Breast epithelium (tissue), 4 donors: ENCODE measurements at places on chromosomes 13 and 19. TPM values are rescaled to one million over a fixed set of nuclear protein-coding genes. Genes with fewer than 3 reads are reported as not detected.

DNA sequence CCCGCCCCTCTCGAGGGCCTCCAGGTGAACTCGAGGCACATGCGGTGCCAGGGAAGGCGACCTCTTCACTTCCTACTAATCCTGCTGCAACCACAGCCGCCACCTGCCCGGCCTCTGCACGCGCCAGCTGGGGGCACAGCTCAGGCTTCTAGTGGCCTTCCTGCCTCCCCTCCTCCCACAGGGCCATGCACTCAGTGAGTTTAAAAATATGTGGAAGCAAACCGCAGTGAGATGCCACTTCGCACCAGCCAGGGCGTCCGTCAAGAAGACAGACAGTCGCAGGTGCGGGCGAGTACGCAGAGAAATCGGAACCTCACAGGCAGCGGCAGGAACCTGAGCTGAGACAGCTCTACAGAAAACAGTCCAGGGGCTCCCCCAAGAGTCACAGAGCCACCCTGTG, 10.4 kb downstream of the LMNB2 start:
- no peak overlapping the region for H3K27ac ChIP-seq
- H3K4me1 ChIP-seq = no peaks in the 10 kb centered on the region
- no peak for DNase-seq
- H3K4me3 ChIP-seq = no peak overlapping the region
- no peaks in the 10 kb centered on the region for H3K36me3 ChIP-seq
- H3K27me3 ChIP-seq = no peaks in the 10 kb centered on the region

- no peak for DNase-seq
- no peaks in the 10 kb centered on the region for H3K36me3 ChIP-seq
- H3K4me3 ChIP-seq = no peak overlapping the region
- no peaks in the 10 kb centered on the region for H3K27me3 ChIP-seq
- no peak overlapping the region for H3K27ac ChIP-seq
Measured at GRCh38 chr13:22262001-22262885, 591.4 kb downstream of the FGF9 start.

GRCh38 chr13:84865783-84866221, 933.4 kb downstream of the SLITRK6 start:
- no peak overlapping the region for H3K4me3 ChIP-seq
- DNase-seq = no peak
- H3K27ac ChIP-seq = no peak overlapping the region
- H3K4me1 ChIP-seq = no peaks in the 10 kb centered on the region
- no peaks in the 10 kb centered on the region for H3K36me3 ChIP-seq

- H3K27me3 ChIP-seq = no peaks in the 10 kb centered on the region
- H3K4me1 ChIP-seq = peaks cover 6% of the 10 kb centered on the region
- peak overlapping the region; percentile 93 for H3K4me3 ChIP-seq
- no peak for DNase-seq
Measured at GRCh38 chr19:55256562-55257460, 2.0 kb downstream of the PPP6R1 start.

DNA sequence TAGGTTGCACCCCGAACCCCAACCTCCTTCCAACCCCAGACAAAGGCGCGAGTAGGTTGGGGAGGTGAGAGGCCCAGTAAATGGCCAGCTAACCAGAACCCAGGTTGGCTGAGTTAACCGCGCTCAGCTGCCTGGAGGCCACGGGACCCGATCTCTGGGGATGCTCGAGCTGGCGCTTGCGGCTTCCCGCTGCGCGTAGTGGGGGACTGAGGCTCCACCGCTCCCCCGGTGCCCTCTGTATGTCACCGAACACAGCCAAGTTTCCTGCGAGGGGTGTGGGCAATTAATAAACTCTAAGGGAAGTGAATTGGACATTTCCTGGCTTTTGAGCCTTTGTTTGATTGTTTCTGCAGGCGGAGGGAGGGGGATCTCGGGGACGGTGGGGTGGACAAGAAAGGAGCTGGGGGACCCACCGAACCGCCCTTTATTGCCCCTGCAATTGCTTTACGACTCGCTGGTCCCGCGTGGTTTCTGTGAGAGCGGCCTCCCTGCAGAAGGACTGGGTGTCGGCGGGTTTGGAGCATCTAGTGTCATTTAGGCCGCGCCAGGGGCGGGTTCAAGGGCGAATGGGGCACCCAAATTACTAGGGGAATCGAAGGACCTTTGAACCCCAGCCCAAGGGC, 3.5 kb upstream of the ZIC5 start:
- no peaks in the 10 kb centered on the region for H3K36me3 ChIP-seq
- H3K27me3 ChIP-seq = peaks cover 22% of the 10 kb centered on the region
- H3K4me3 ChIP-seq = no peak overlapping the region
- no peak for DNase-seq
- H3K27ac ChIP-seq = no peak overlapping the region
- peaks cover 12% of the 10 kb centered on the region for H3K4me1 ChIP-seq

- H3K27ac ChIP-seq = no peak overlapping the region
- H3K36me3 ChIP-seq = no peaks in the 10 kb centered on the region
- no peaks in the 10 kb centered on the region for H3K4me1 ChIP-seq
- DNase-seq = no peak
- H3K27me3 ChIP-seq = no peaks in the 10 kb centered on the region
Measured at GRCh38 chr13:25971459-25972145, 80.2 kb downstream of the SHISA2 start.

DNA sequence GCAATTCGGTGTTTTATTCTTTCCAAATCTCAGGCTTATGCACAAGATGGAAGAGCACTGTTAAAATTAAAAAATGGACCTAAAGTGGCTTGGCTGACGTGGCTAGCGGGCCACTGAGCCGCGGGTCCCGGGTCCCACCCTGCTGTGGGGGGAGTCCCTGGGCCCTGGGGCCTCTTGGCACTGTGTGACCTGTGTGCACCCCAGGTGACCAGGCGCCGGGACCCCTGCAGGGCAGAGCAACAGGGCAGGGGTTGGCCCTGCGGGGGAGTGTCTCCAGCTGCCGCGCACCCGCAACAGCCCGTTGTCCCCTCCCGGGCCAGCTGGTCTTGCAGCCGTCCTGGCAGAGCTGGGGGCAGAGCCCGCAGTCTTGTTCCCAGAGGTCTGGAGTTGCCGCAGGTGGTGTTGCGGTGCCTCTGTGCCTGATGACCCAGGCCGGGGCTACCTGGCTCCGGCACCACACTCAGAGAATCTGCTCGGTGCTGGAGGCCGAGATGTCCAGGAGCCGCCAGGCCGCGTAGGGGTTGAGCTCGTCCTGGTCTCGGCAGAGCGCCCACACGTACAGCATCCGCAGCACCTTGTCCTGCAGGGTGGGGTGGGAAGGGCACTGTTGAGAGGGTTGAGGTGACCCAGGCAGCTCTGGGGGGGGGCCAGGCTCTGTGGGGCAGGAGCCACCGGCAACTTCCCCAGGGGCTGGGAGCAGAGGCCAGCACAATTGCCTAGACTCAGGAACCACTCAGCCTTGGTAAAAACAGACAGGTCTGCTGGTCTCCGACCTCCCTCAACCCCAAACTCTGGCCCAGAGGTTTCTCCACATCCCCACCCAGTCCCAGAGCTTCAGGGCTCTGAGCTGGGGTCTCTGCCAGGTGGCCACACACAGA, 1.0 kb upstream of the CTXN1 start:
- peak overlapping the region; percentile 96 for H3K27ac ChIP-seq
- H3K36me3 ChIP-seq = peaks cover 6% of the 10 kb centered on the region
- DNase-seq = no peak
- peak overlapping the region; percentile 60 for H3K4me3 ChIP-seq

GRCh38 chr19:8148410-8149260, 757 bp downstream of the FBN3 start:
- H3K36me3 ChIP-seq = no peaks in the 10 kb centered on the region
- peak overlapping the region; percentile 48 for H3K4me3 ChIP-seq
- H3K27ac ChIP-seq = no peak overlapping the region
- H3K27me3 ChIP-seq = peaks cover 29% of the 10 kb centered on the region
- H3K4me1 ChIP-seq = no peaks in the 10 kb centered on the region

DNA sequence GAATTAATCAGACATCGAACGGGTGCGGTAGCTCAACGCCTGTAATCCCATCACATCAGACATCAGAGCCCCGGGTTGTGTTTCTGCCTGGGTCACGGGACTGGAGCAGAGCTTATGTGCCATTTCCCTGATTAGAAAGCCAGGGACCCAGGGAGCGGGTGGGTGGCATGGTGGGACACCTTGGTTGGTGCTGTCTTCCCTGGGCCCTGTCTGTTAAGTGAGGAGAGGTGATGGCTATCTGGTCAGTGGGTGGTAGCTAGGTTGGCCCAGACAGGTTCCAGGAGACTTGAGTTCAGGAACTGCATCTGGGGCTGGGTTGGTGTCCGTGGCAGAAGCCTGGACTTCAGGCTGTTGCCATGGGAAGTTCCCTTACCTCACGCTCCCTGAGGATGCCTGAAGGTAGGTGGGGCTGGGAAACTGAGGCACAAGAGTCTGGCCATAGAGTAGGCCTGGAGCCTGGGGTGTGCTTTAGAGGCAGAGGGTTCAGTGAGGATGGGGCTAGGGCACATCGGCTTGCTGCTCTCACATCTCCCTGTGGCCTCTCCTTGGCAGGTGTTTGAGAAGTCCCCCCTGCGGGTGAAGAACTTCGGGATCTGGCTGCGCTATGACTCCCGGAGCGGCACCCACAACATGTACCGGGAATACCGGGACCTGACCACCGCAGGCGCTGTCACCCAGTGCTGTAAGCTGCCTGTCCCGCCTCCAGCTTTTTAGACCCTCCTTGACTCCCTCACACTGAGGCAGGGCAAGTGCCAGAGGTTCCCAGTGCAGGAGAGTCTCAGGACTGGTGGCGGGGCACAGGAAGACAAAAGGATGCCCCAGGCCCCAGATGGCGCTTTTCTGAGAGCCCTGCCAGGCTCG, 2.1 kb downstream of the RPL18A start:
- no peaks in the 10 kb centered on the region for H3K27me3 ChIP-seq
- no peak for DNase-seq
- H3K27ac ChIP-seq = peak overlapping the region; percentile 91
- H3K4me3 ChIP-seq = no peak overlapping the region
- H3K4me1 ChIP-seq = peaks cover 10% of the 10 kb centered on the region

- H3K27me3 ChIP-seq = no peaks in the 10 kb centered on the region
- peak overlapping the region; percentile 99 for H3K27ac ChIP-seq
- peak overlapping the region; percentile 90 for H3K4me3 ChIP-seq
- no peaks in the 10 kb centered on the region for H3K4me1 ChIP-seq
- H3K36me3 ChIP-seq = no peaks in the 10 kb centered on the region
Measured at GRCh38 chr13:24511019-24511815, 1.4 kb downstream of the PARP4 start.

DNA sequence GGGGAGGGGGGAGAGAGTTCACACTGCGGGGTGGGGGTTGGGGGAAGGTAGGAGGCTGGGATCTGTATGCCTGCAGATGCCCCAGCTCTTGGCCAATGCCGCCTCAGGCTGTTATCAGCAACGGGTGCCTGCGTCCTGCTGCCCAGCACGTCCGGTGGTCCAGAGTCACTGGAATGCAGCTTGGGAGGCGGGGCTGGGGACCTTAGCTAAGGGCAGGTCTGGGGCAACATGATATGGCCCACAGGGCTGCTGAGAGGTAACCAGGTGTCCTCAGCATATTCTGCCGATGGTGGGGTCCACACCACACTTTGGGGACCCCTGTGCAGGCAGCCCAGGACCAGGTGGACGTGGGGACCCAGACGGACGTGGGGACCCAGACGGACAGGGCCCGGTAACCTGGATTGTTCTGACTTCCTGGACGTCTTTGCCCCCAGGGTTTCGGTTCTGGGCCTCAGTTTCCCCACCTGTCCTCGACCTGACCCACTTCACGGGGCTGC, 668 bp upstream of the ARHGAP45 start:
- no peak for DNase-seq
- H3K27ac ChIP-seq = no peak overlapping the region
- peaks cover 10% of the 10 kb centered on the region for H3K27me3 ChIP-seq
- no peaks in the 10 kb centered on the region for H3K36me3 ChIP-seq

DNA sequence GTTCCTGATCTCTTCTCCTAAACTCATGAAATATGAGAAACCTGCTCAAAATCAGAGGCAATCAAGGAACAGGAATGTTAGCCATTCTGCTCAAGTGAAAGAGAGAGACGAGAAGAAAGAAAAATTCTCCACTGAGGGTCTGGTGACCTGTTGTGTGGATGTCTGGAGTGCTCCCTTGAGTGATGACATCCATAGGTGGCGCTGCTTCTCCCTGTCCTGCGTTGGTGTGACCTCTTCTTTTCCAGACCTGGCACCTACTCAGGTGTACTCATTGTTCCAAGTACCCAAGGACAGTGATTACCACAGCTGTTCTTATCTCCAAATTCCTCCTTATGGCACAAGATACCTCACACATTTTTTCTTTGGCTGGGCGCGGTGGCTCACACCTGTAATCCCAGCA, 4.0 kb downstream of the ZNF223 start:
- H3K4me1 ChIP-seq = no peaks in the 10 kb centered on the region
- H3K4me3 ChIP-seq = no peak overlapping the region
- H3K36me3 ChIP-seq = peaks cover 12% of the 10 kb centered on the region

TEX26 gene
- not detected for total RNA-seq

KCNRG gene
- total RNA-seq = 2.6 TPM

KIR3DL1 gene
- total RNA-seq = not detected

MAU2 gene
- 53.1 TPM for total RNA-seq
